Dermis microvascular lymphatic vessel endothelial cell (primary cell): ENCODE measurements at places on chromosomes 6 and 20. TPM values are rescaled to one million over a fixed set of nuclear protein-coding genes. Genes with fewer than 3 reads are reported as not detected.

- DNase-seq = no peak
These were observed 47.7 kb downstream of the PLAGL2 start for GRCh38 chr20:32159766-32160221.

- no peak for DNase-seq
These were observed 5.9 kb downstream of the CASS4 start for GRCh38 chr20:56417911-56418310.

AVP gene
- not detected in 2 replicates for total RNA-seq

DNA sequence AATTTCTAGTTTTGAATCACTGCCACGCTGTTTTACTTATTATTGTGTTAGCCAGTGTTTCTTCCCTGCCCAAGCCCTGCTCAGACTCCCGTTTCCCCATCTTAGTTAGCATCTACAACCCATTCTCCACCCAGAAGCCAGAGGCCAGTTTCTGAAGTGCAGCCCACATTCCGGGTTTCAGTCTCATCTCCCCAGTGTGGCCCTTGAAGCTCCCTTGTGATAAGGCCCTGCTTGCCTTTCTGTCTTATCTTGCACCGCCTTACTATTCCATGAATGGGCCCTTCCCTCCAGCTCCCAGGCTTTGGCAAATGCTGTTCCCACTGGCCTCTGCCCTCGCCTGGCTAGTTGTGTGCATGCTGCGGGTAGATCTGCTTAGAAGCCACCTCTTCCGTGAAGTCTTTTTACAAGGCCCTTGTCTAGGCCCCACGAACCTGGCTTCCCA is 41.1 kb downstream of the TOX2 start:
- DNase-seq = no peak

- no peak for DNase-seq
These were observed 9.7 kb downstream of the PCMTD2 start for GRCh38 chr20:64265201-64265600.

CCN6 gene
- total RNA-seq = not detected in 2 replicates

DNA sequence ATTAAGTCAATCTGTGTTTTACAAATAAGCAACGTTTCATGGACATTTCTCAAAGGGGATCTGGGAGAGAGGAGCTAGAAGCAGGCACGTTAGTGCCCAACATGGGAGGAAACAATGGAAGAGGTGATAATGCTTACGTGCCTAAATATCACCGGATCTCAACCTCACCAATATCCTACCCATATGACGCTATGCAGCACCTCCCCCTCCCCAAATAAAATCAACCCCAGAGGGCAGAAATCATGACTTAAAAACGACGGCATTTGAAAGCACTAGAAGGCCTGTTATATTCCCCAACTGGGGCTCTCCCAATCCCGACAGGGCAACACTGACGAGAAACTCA is 425 bp downstream of the HBS1L start:
- DNase-seq = peak; percentile 52

- DNase-seq = no peak
These were observed 59.5 kb downstream of the UTRN start for GRCh38 chr6:144344646-144345045.

GPSM3 gene
- total RNA-seq = 6.9 and 9.0 TPM in 2 replicates

DNA sequence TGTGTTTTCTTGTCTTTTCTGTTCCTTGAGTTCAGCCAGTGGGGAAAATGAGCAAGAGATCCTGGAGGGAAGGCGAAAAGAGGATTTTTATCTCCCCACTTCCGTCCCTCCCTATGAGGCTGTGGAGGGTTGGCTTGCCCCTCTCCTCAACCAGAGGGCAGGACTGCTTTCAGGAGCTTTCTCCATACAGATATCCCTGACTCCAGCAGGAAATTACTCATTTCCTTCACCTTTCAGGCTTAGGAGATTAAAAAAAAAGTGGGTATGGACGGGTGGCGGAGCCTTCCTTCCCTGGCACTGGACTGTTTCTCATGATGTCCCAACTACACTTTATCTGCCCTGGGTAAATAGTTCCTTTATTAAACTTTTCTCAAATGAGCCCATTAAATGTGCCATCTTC is 241.2 kb downstream of the FRK start:
- no peak for DNase-seq

- DNase-seq = no peak
These were observed 261.4 kb upstream of the TFAP2D start for GRCh38 chr6:50451826-50452400.

GRCh38 chr6:12661432-12662089 is 55.0 kb upstream of the PHACTR1 start:
- no peak for DNase-seq

GRCh38 chr6:142676027-142676443 is 268.9 kb downstream of the HIVEP2 start:
- no peak for DNase-seq

- DNase-seq = no peak
These were observed 86.6 kb upstream of the TPD52L1 start for GRCh38 chr6:125066964-125067363.

HUS1B gene
- total RNA-seq = 0.51 and 1.0 TPM in 2 replicates

SLA2 gene
- not detected in 2 replicates for total RNA-seq

- DNase-seq = no peak
These were observed 104.8 kb downstream of the FLRT3 start for GRCh38 chr20:14232650-14233049.

GRCh38 chr6:41037107-41037900 is 1.7 kb downstream of the UNC5CL start:
- DNase-seq = no peak

DNA sequence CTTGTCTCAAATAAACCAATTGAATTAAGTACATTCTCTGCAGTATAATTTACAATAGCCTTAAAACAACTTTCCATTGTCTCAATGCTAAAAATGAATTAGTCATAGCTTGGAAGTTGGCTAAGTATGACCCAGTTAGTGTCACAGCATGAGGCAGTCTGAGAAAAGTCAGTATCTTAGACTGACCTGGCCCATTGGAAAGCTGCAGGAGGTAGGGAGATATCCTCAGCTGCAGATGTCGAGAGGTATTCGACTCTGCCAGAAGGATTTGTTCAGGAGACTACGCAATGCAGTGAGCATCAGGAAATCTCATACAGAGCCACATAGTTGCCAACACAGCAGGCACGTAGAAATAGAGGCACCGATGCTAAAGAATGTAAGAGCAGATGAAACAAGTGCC is 350.9 kb upstream of the NRSN1 start:
- DNase-seq = no peak

- DNase-seq = no peak
These were observed 102.7 kb downstream of the AGPAT4 start for GRCh38 chr6:161171207-161171606.

PTCRA gene
- total RNA-seq = not detected in 2 replicates

DNA sequence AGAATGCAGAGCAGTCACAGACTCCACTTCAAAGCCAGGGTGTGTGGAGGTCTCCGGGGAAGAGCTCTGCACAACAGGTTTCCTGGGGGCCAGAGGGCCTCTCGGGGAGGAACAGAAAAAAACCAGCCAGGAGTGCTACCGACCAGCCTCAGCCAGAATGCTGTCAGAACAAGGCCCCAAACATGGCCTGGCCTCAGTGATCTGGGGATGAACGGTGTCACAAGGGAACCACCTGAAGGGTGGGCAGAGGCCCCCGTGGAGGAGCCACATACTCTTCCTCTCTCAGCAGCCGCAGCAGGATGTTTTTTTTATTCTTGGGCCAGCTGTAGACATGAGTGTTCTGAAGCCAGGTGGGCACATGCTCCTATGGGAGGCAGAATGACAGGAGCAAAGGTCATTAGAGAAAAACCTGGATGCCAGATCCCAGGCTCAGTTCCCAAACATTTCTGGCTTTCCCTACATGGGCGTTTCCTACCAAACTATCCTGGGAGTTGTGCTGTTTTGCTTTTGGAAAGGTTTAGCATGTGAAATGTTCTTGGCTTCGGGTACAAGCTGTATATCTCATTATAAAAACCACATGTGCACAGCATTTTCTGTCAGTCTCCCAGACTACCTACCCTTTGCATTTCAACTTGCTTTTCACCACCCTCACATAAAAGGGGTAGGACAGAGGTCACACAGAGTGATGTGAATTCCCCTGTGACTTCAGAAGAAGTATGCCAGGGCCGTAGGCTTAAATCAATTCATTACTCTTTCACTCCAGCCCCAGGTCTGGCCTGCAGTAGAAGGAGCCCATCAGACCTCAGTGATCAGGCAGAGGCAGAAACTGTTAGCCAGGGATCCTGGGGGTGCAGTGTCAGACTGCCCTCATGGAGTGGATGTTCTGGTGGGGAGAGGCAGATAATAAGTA is 46.2 kb downstream of the TRAF3IP2 start:
- no peak for DNase-seq

SIM1 gene
- total RNA-seq = not detected in 2 replicates

DNA sequence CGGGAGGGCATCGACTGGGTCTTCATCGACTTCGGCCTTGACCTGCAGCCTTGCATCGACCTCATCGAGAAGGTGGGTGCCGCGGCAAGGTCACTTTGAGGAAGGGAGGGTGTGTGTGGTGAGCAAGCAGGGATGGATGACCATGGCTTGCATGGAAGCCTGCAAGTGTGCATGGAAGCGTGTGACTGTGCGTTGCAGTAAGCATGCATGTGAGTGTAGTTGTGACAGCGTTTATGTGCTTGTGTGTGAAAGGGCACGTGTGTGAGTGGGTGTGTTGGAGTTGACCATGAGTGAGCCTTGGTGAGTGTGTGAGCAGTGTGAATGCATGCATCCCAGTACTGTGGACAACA is 32.5 kb downstream of the MYH7B start:
- no peak for DNase-seq

DNA sequence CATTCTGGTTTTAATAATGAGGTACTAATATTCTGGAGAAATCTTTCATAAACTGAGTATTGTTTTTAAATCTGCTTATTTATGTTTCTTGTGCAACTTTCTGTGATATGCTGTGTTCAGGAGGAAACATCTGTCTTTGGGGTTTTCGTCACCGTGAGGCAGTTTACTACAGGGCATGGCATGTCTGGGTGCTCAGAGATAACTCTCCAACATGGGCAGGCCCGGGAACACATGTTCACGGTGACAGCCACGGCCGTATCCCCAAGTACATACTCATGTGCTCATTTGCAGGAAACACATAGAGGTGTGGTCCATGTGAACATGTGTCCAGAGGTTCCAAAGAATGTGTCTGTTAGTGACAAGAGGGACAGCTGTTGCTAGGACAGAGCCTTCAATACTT is 62.1 kb upstream of the CNKSR3 start:
- DNase-seq = peak; percentile 77

GRCh38 chr20:50449738-50450492 is 60.3 kb upstream of the PTPN1 start:
- DNase-seq = no peak

HLA-F gene
- total RNA-seq = 15.0 and 22.3 TPM in 2 replicates

ATAT1 gene
- 2.7 and 3.4 TPM in 2 replicates for total RNA-seq

CDSN gene
- total RNA-seq = under 0.01 TPM in 1 of 2 replicates, not detected in the other

GRCh38 chr6:159693894-159694545 is 979 bp upstream of the SOD2 start:
- peak; percentile 90 for DNase-seq
